NCI-H1694 treated with DMSO at 0.1 percent for 48 hours (cell line): ENCODE measurements at places on chromosomes 2 and 18.

GRCh38 chr2:46331109-46331766 lies 34.0 kb downstream of the EPAS1 start:
- no peak for DNase-seq

DNA sequence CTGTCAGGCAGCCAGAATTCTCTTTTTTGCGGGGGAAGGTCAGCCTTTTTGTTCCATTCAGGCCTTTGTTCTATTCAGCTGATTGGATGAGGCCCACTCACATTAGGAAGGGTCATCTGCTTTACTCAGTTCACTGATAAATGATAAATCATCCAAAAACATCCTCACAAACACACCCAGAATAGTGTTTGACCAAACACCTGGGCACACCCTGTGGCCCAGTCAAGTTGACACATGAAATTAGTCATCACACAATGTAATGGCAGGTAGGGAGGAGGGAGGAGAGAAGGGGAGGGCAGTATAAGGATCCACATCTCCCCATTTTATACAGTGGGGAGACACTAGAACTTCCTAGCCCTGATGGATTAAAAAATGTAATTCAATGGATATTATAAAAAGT lies 8.3 kb upstream of the RMC1 start:
- no peak for DNase-seq

- no peak for DNase-seq
These were observed 139.5 kb downstream of the LRRC30 start for GRCh38 chr18:7370375-7370774.

DNA sequence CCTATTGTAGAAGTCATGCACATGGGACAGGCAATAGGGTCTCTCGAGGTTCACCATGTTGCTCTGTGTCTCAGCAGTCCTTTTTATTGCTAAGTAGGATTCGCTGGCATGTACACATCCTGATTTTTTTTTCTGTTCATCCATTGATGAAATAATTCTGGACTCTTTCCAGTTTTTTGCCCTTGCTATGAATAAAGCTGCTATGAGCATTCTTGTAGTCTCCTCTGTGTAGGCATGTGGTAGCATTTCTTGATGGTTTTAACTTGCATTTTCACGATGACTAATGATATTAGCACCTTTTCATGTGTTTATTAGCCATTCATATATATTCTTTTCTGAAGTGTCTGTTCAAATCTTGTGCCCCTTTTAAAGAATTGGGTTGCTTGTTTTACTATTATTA lies 65.8 kb upstream of the EDAR start:
- DNase-seq = no peak

DNA sequence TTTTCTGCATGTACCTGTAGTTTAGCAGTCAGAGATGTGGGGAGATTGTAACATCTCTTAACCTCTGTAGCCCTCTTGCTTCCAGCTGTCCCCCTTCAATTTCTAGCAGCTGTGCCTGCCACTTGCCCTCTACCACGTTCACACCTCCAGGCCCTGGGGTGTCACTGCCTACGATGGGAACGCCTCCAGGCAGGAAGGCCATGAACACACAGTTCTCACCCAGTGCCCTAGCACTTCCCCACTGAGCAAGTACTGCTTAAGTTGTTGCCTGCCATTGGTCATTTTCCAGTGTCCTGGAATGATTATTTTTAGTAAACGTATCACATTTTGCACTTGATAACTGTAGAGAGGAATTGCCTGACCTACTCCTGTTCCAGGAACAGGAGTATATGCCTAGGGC lies 77.1 kb upstream of the B3GNT7 start:
- no peak for DNase-seq

GRCh38 chr2:167726788-167727187 lies 520.6 kb downstream of the STK39 start:
- DNase-seq = no peak

- peak; percentile 60 for DNase-seq
These were observed 1.7 kb upstream of the PDCD1 start for GRCh38 chr2:241860184-241861078.

- no peak for DNase-seq
These were observed 29.3 kb downstream of the SERPINE2 start for GRCh38 chr2:224009605-224010315.

GRCh38 chr18:75365837-75366236 lies 61.7 kb downstream of the SMIM21 start:
- no peak for DNase-seq

- DNase-seq = no peak
These were observed 295.2 kb downstream of the PARD3B start for GRCh38 chr2:204840504-204840903.

- no peak for DNase-seq
These were observed 342.9 kb downstream of the TSN start for GRCh38 chr2:122098306-122098705.

DNA sequence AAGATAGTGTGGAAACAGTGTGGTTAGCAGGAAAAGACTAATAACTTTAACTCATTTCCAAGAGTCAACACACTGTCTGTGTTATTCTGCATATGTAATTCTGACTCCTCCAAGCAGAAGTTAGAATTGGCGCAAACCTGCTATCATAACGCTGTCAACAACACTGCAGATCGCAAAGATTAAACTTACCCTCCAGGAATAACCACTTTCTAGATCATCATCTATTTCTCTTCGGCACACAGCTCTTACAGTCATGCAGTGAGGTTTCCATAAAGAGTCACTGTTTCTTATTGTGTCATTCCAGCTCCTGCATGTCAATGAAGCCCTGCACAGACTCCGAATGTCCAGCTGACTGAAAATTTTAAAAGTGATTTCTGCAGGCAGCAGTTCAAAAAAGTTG lies 2.4 kb downstream of the FBXO48 start:
- no peak for DNase-seq

- peak; percentile 23 for DNase-seq
These were observed at the start of gene TNFRSF11A for GRCh38 chr18:62324917-62325805. Gene TNFRSF11A (plus strand): TSS chr18:62325310. CDS start chr18:62325353, 43 bp downstream.

- DNase-seq = no peak
These were observed 314.5 kb upstream of the CHAC2 start for GRCh38 chr2:53452957-53453748.

- DNase-seq = no peak
These were observed 993 bp downstream of the RBMS1 start for GRCh38 chr2:160492401-160493226.

DNA sequence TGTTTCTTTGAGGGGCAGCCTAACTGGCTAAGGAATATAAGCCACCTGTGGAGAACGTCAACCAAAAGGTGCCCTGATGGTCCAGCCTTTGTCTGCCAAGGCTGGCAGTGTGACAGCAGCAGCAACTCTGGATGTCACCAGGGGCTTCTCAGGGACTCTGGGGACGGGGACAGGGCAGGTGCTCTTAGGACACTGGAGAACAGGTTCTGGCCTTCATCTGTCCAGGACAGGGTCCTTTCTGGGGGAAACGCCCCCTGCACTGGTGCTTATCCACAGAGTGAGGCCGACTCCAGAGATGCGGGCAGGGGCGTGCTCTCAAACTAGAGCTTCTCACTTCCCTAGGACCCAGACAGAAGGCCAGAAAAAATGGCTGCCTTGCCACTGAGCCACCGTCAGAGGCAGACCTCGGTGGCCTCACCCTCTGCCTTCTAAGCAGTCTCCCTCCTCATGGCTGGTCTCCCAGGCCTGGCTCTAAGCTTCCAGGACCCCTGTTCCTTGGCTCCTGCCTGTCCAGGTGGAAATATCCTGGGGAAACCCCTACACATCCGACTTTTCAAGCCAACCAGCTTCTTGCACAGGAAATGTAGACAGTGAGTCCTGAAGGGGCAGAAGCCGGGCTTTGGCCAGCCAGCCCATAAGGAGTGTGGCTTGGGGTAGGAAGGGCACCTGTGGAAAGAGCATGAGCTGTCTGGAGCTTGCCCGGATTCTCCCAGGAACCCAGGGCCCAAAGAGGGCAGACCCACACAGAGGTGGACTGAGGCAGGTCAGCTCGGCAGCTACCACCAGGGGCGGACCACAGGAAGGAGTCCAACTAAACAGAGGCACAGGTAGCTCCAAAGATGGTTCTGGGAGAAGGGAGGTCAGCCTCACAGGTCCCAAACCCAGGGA lies 11.3 kb upstream of the SFXN5 start:
- DNase-seq = no peak

- DNase-seq = no peak
These were observed 35.9 kb downstream of the ARHGAP25 start for GRCh38 chr2:68770271-68771111.

GRCh38 chr2:233966388-233966787 lies 49.2 kb downstream of the TRPM8 start:
- DNase-seq = peak; percentile 25

GRCh38 chr2:102005989-102006885 lies 14.5 kb downstream of the IL1R2 start:
- peak; percentile 17 for DNase-seq

DNA sequence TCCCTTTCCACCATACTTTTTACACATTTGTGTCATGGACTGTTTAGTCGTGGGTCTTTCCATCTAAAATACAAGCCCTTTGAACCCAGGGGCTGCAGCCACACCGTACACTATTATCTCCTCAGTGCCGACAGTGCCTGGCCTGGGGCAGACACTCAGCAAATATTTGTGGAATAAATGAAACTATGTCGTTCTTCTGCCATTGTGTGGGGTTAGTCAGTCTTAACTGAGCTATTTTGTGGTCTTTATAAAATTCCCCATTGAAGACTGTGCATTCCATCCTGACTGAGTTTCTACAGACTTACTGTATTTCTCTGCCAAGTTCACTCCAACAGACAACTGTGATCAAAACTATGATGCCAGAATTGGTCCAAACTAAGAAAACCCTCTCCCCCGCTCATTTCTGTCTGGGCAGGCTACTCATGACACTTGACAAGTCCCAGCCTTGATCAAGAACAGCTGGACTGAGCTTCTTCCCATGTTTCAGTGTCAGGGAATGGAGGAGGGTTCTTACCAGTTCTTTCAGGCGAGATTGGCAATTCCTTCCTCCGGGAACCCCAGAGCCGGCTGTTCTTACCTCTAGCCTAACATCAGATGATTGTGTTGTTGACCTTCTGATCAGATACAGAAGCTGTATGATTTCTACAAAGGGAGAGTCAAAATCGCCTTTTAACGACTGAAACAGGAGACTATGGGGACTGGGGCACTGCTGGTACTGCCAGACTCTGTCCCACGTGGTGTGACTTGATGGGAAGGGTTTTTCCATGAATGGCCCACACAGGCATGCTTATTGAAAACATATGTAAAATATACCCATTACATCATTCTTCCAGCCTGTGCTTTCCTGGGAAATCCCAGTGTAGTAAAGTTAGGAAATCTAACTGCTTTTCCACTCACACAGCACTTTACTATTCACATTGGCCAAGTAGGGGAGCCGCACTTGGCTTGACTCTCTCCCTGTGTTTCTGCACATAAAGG lies 77.4 kb upstream of the NPAS2 start:
- DNase-seq = no peak

DNA sequence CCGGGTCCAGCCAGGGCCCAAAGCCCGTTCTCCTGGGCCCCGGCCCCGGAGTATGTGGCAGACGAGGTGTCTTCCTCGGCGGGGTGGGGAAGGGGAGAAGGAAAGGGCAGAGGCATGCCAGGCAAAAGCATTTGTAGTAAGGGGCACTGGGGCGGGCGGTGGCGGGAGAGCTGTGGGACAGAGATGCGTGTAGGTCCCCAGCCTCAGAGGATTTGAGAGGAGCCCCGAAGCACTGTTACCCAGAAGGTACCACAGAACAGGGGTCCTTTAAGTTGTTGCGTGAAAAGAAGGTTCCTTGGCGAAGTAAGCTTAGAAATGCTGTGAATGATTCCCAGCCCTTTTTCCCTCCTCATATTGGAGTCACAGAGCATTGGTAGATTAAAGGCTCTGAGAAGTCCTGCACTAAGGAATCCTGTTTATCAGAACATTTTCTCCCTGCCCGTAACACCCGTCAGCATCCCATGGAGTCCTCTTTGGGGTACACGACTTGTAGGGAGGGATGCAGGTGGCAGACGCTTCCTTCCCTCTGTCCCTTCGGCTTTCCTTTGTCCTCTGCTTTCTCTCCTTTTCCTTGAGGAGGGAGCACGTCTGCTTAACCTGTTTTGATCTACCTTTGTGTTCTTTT lies 12.5 kb downstream of the GAREM2 start:
- DNase-seq = no peak

DNA sequence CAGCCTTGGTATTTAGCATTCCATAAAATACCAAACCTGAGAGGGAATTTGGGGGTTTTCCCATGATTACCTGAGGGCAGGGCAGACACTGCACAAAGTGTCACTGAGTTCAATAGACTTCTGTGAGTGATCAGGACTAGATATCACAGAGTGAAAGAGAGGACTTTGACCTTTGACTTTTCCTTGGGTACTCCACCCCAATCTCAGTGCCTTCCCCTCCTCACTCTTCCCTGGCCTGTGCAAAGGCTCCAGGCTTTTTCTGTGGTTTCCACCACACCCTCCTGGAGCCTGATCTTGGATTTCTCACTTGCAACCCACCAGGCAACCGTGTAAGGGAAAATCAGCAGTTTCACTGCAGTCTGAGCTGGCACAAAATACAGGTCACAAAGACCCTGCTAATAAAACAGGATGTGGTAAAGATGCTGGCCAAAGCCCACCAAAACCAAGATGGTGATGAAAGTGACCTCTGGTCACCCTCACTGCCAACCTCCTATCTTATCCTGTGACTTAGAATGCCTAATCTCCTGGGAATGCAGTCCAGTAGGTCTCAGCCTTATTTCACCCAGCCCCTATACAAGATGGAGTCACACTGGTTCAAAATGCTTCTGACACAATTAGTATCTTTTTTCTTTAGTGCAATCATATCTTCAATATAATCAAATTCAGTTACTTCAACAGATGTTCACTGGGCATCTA lies 64.0 kb downstream of the BOD1L2 start:
- no peak for DNase-seq

- no peak for DNase-seq
These were observed 371.1 kb downstream of the NCKAP5 start for GRCh38 chr2:133197156-133197555.

DNA sequence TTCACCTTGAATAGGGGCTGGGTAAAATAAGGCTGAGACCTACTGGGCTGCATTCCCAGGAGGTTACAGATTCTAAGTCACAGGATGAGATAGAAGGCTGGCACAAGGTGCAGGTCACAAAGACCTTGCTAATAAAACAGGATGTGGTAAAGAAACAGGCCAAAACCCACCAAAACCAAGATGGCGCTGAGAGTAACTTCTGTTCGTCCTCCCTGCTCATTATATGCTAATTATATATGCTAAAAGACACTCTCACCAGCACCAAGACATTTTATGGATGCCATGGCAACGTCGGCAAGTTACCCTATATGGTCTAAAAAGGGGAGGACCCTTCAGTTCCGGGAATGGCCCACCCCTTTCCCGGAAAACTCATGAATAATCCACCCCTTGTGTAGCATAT lies 711.5 kb upstream of the KLHL29 start:
- no peak for DNase-seq

- peak; percentile 15 for DNase-seq
These were observed at the start of gene EMILIN1 for GRCh38 chr2:27078267-27079194. Gene EMILIN1 (plus strand): TSS chr2:27078615. CDS start chr2:27079066, 451 bp downstream.

GRCh38 chr18:10872304-10872703 lies 277.1 kb downstream of the PIEZO2 start:
- DNase-seq = no peak

GRCh38 chr2:30588994-30589393 lies 141.9 kb downstream of the LCLAT1 start:
- no peak for DNase-seq
